ENCODE measurements at places on chromosomes 7 and 10.

DNA sequence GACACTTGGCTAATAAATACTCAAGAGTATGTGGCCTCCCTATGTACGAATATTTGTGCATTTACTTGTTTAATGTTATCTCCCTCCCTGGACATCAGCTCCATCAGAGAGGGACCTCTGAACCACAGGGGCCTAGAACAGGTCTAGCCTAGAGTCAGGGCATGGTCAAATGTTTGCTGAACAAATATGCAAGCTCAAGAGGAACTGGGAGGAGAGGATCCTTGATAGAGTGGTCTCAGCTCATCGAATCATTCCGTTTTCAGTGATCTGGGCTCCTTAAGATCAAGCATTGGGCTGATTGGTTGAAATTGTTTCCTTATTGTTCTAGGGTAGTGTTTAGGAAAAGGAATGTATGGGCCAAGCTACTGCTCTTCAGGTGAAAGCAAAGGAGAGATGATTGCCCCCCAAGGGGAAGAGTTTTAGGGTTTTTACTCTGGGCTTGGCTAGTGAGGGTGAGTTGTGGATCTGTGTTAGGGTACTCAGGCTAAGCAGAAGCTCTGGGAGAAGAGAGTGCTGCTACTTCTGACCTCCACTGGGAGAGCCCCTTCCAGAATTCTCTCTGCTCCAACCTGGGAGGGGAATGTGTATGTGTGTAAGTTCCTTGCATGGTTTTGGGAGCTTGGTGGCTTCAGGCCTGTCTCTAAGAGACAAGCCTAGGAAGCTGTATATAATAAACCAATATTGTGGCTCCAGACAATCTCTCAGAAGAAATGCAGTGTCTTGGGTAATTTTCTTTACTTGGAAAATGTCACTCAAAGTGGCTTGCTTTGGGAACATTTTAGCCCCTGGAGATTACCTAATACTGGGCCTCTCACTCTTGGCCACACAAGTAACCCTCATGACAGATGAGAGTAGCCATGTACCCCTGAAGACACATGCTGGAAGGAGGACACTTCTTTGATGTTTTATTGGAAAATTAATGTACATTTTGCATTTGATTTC lies 110.0 kb downstream of the EMX2 start:
- DNase-seq, result no peak

GRCh38 chr7:122691569-122692235 lies 7.2 kb downstream of the RNF133 start:
- DNase-seq, result no peak

GRCh38 chr7:31373337-31374289 lies 33.1 kb upstream of the NEUROD6 start:
- DNase-seq, result peak; percentile 82

- DNase-seq, result no peak
Measured at GRCh38 chr7:7077945-7078344, 104.4 kb upstream of the C1GALT1 start.

DNA sequence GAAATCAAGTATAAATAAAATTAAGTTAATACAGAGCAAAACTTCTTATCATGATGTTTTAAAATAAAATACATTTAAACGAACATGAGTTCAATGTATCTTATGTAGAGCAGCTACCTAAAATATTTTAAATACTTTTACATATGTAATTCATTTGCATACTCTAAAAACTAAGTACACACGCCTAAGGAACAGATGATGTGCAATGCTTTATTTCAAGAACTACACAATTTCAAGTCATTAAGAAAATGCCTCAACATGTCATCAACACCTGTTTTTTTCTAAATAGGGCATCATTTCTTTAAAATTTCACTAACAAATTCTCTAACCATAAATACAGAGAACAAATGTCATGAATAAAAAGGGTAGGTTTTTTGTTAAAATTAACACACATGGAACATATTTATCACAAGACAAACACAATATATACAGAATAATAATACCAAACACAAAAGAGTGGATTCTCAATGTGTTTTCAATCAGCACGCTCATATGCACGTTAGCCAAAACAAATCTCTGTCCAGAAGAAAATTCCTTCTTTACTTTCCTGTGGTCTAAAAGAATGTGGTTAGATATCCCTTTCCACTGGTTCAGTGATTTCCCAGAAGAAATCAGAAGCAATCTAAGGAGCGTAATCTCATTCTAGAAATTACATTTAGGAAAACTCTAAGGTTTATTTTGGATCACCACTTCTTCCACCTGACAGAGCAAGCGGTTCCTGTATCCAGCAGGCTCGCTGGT lies 73.0 kb upstream of the PFKP start:
- no peak for DNase-seq

GRCh38 chr10:3136763-3137611 lies 35.6 kb downstream of the PITRM1 start:
- DNase-seq, result no peak

- peak; percentile 36 for DNase-seq
Measured at GRCh38 chr7:33806298-33807154, 98.8 kb upstream of the BMPER start.

GRCh38 chr10:124042656-124043309 lies 50.6 kb downstream of the CHST15 start:
- DNase-seq, result no peak

GRCh38 chr10:13961097-13961496 lies 369.6 kb downstream of the FRMD4A start:
- DNase-seq, result no peak

- DNase-seq, result no peak
Measured at GRCh38 chr7:154804449-154804848, 198.5 kb downstream of the PAXIP1 start.

DNA sequence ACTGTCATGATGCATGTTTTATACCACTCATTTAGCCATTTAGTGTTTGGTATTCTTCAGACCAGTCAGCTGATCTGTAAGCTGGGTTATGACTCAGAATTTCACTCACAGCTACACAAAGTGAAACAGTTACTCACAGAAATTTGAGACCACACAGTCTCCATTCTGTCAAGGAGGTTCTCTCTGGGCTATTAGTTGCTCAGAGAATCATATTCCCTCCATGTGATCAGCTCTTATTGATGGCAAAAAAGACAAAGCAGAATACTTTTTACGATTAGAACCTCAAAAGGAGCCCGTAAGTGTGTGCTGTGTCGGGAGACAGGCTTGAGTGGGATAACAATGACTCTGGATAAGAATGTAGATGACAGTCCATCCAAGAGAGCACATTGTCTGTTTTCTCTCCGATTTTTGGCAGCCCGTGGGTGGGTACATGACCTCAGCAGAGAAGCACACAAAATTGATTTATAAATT lies 277.6 kb upstream of the SORCS1 start:
- DNase-seq, result no peak
